Left ventricle myocardium superior (tissue), 1 donor: ENCODE measurements at places on chromosomes 2 and 18.

DNA sequence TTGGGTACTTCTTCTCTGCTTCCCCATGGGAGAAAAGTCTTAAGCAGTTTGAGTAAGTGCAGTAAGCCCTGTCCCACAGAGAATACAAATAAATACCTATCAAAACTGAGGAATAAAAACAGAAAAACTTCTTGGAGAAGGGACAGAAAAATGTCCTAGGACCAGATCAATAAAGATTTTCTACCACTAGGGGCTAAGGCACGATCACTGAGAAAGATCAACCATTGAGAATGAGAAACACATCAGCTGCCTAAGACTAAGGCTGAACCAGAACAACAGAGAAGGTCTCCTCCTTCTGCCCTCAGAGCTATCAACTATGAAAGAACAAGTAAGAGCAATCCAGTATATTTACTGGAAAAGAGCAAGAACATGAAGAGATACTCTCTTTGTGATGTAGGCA is 763.6 kb upstream of the LRRTM1 start:
- no peak for DNase-seq

GRCh38 chr2:38203446-38203810 is 127.5 kb upstream of the CYP1B1 start:
- no peak for DNase-seq

- DNase-seq = no peak
These were observed 6.3 kb downstream of the LIMS2 start for GRCh38 chr2:127669056-127669455.

- DNase-seq = no peak
These were observed 49.2 kb downstream of the AAK1 start for GRCh38 chr2:69594341-69594740.

DNA sequence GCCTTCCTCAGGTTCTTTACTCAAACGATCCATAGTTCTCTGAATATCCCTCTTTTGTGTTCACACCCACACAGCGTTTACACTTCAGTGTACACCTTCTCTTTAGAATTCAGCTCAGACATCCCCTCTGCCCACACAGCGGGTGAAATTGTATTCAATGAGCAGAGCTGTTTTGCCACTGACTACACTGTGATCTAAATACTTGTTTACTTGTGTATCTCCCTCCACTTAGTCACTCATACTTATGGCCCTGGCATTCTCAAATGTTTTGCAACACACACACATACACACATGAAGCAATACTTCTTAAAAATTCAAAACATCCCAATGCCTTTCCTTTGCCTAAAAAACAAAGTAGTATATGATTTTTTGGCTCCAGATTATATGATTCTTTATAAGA is 297.1 kb downstream of the TMX3 start:
- DNase-seq = no peak

DNA sequence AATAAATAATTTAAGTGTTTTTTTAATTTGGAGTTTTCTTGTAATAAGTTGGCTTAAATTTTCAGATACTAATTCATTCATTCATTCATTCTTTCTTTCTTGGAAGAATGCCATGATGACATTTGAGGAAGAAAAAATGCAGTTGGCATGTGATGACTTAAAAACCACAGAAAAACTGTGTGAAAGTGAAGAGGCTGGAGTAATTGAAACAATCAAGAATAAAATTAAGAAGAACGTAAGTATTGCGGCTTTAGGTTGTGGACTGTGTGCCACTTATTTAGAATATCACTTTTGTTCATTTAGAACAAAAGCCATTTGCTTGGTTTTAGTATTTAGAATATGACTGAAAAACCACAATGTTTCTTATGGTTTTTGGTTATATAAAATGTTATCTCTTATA is 51.4 kb downstream of the TTC39C start:
- no peak for DNase-seq

- no peak for DNase-seq
These were observed 737.6 kb upstream of the TMEFF2 start for GRCh38 chr2:192932376-192932775.

DNA sequence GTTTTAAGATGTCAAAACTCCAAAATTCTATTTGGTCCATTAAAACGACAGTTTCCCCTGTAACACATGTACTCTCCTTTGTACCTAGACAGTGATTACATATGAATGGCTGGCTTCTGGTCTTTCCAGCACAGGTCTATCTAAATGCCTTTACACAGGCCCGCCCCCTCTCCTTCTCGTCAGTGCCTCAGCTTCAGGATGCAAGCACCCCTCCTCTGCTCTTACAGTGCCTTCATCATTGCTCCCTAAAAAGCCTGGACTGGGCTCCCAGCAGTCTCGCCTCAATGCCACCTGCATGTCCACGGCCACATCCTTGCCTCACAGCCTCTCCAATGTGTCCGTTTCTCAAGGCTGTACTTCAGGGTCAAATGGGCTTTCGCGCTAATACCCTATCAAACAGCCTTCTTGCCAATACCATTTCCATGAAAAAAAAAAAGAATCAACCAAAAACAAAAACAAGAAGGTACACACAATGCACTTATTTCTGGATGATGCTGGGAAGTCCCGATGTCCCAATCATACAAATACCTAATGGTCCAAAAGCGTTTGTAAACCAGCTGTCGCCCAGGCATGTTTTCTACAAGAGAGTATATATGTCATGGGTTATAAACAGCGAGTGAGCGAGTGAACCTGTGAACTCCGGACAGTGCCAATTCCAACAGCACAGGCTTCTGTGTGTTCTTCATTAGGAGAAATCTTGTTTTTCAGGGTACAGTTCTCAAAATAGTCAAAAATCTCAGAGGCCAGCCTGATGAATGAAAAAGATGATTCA is 77.2 kb downstream of the EIPR1 start:
- no peak for DNase-seq

DNA sequence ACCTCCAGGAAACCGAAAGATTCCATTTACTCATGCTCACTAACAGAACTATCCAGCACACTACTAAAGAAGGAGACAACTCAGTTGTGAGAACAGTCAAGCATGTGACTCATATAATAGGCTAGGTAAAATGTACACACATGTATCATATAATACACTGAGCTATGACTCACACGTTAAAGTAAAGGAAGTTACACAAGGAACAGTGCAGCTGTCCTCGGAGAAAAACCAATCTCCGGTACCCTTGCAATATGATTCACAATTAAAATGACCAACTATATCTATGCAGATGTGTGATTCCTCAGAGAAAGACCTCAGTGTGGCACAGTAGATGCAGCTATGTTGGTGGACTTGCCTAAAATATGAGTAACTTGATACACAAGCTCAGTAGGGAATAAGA is 76.5 kb downstream of the STRN start:
- DNase-seq = no peak

DNA sequence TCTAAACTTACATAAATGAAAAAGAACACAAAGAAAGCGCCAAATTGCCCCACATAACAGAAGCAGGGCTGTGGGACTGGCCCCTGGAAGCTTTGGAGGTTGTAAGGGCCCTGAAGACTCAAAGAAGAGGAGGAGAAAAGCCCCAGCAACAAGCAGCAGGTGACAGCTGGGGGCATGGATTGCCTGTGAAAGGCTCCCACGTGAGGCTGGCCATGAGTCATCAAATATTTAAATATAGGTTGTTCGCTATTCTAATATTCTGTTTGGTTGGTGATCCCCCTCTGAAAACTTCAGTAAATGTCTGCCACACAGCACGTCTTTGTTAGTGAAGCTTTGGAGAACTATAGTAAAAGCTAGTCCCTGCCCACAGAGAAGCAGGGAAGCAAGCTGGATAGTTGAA is 132.4 kb downstream of the MREG start:
- no peak for DNase-seq
